ENCODE measurements at places on chromosomes 16 and 17.

DNA sequence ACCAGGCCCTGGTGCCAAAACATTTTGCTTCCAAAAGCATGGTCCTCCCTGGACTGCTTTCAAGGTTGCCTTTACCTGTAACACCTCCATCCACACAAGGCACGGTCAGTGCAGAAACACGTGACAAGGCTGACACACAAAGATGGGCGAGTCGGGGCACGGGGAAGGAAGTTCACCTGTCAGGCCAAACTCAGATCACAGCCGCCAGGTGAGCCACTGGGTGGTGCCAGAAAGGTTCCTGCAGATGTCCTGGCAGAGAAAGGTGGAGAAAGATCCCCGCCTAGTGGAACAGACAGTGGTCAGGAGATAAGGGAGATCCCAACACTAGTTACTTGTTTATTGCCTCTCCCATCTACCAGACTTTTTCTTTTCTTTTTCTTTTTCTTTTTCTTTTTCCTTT is 155.3 kb downstream of the AIPL1 start:
- no peak for DNase-seq

DNA sequence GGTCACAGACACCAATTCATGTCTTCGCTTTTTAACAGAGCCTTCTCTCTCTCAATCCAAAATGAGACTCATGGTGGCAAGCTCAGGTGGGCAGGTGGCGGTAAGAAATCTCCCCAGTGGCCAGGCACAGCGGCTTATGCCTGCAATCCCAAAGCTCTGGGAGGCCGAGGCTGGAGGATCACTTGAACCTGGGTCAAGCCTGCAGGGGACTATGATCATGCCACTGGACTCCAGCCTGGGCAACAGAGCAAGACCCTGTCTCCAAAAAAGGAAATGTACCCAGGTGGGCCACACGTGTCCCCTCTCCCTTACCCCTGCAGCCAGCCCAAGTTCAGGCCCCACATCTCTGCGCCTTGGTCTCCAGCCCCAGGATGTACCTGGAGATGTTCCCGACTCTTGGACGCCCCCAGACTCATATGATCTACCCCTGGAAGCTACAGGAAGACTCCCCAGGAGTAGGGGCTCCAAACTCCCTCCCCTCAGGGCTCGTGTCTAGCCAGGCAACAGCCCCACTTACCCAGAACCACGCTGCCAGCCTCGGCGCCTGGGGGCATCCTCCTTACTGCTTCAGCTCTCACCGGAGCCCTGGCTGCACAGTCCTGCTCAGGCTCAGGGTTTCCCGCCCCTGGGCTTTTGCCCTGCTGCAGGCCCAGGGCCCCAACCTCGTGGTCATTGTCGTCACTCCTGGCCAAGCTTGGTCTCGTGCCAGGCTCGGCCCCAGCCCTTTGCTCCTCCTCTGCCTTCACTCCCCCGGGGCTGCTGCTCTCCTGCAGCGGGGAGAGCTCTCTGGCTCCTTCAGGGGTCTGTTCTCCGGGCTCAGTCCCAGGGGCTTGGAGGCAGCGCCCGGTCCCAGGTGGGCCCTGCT is 16.2 kb downstream of the MYLK3 start:
- no peak for DNase-seq

DNA sequence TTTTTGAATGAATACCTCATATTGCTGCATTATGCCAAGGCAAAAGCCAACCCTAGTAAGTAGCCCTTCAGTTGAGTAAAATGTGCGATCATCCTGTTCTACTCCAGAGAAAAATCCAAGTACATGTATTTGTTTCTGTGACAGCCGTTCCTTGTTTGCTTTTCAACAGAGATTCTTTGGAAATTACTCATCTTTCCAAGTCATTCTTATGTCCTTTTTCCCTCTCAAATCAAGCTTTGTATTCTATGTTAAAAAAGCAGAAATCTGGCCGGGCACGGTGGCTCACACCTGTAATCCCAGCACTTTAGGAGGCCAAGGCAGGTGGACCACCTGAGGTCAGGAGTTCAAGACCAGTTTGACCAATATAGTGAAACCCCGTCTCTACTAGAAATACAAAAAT is 112.9 kb upstream of the HAS3 start:
- DNase-seq: no peak

DNA sequence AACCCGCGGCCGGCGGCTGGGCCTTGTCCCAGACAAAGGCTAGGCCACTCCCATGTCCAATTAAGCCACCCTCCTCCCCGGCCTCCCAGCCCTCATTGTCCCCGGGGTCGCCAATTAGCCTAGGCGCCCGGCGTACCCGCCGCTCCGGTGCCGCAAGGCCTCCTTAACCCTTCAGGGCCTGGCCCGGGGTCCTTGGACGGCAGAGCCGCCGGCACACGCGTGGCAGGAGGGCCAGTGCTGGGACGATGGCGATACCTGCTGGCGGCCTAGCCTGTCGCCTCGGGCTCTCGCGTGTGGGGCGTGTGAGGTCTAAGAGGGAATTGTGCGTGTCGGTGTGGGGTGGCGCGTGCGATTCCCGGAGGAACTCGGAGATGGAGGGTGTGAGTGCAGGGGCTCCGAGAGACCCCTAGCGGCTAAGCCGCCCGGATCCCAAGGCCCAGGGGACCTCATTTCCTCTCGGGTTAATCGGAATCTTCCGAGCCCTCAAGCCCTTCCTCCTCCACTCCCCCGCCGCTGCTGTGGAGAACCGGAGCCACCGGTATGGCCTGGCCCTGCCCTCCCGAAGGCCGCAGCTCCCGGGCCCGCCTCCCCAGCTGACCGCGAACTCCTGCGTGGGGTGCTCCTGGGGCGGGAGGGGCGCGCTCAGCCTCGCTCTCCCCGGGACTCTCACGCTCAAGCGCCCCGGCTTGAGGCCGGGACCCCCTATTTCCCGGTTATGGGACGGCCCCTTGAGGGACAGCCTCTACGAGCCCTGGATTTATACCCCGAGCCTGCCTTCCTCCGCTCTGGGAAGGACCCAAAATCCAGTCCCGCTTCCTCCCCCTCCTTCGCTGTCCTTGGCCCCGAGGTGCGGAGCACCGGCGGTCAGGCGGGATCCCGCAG is 11.9 kb downstream of the TBX2 start:
- DNase-seq: no peak

GRCh38 chr16:20938426-20938825 is 37.9 kb downstream of the LYRM1 start:
- no peak for DNase-seq

Data from stimulated activated CD4-positive, alpha-beta T cell treated with anti-CD3 and anti-CD28 coated beads, Interleukin-2, amount 100 ng/mL, for 48 hours (primary cell).